ENCODE measurements at places on chromosomes 2 and 18. TPM values are rescaled to one million over a fixed set of nuclear protein-coding genes. Genes with fewer than 3 reads are reported as not detected.

- H3K36me3 ChIP-seq = no peaks in the 10 kb centered on the region
- H3K27ac ChIP-seq = no peak overlapping the region
- no peaks in the 10 kb centered on the region for H3K27me3 ChIP-seq
- no peaks in the 10 kb centered on the region for H3K4me1 ChIP-seq
- H3K4me3 ChIP-seq = no peak overlapping the region
Measured at GRCh38 chr18:11136241-11136640, 13.1 kb downstream of the PIEZO2 start.

- no peaks in the 10 kb centered on the region for H3K4me1 ChIP-seq
- H3K36me3 ChIP-seq = no peaks in the 10 kb centered on the region
- no peak overlapping the region for H3K27ac ChIP-seq
- no peaks in the 10 kb centered on the region for H3K27me3 ChIP-seq
- no peak for DNase-seq
- H3K4me3 ChIP-seq = no peak overlapping the region
Measured at GRCh38 chr2:164151522-164151921, 415.7 kb upstream of the FIGN start.

SULT1C2 gene
- polyA plus RNA-seq = 0.17 TPM

MZT2B gene
- 308 TPM for polyA plus RNA-seq

DNA sequence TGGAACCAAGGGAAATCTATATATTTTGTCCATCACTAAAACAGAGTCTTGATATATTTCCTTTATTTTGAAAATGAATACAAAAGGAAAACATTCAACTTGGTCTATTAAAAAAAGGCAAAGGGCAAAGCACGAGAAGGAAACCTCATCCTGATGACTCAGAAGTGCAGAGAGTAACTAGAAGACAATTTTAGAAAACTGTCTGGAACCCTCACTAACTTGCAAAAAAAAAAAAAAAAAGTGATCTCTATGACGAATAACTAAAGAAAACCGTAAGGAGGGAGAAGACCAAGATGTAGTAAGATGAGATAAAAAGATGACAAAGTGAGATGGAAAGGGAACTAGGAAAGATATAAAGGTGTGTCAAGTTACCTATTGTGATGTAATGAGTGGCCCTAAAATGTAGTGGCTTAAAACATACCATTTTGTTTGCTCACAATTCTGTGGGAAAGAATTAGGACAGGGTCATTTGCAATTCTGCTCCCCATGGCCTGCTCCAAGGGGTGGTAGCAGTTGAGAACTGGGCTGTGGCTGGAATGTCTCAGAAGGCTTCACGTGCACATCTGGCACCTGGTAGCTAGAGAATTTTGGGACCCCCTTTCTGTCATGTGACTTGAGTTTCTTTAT, 303.0 kb downstream of the DYSF start:
- no peak for DNase-seq
- H3K4me3 ChIP-seq = no peak overlapping the region
- no peaks in the 10 kb centered on the region for H3K4me1 ChIP-seq
- H3K27me3 ChIP-seq = no peaks in the 10 kb centered on the region

GRCh38 chr18:11865071-11865470, 13.9 kb downstream of the CHMP1B start:
- DNase-seq = peak; percentile 24
- no peaks in the 10 kb centered on the region for H3K36me3 ChIP-seq
- peaks cover 1% of the 10 kb centered on the region for H3K4me1 ChIP-seq
- no peaks in the 10 kb centered on the region for H3K27me3 ChIP-seq
- H3K4me3 ChIP-seq = no peak overlapping the region
- H3K27ac ChIP-seq = no peak overlapping the region

DNA sequence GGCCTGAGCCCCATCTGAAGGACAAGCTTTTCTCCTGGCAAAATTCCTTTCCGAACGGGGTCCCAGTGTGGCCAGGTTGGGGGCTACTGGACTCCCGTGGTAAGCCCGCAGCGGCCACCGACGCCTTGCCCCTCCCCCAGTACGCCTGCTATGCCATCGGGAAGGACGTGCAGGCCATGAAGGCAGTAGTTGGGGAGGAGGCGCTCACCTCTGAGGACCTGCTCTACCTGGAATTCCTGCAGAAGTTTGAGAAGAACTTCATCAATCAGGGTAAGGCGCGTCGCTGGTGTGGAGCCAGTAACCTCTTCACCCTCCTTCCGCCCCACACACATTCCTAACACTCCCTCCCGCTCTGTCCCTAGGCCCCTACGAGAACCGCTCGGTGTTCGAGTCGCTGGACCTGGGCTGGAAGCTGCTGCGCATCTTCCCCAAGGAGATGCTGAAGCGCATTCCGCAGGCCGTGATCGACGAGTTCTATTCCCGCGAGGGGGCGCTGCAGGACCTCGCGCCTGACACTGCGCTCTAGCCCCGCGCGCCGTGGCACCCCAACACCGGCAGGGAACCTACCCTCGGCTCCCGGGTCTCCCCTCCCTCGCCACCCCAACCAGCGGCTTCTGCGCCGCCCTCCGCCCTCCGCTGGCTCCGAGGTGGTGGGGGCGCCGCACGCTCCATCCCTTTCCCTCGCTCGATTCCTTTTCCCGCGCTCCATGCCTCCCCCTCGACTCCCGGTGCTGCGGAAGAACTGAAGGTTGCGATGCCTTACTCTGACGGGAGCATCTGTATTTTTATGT, 13.6 kb upstream of the ANKRD53 start:
- peak overlapping the region; percentile 45 for H3K4me3 ChIP-seq
- no peaks in the 10 kb centered on the region for H3K36me3 ChIP-seq
- no peak overlapping the region for H3K27ac ChIP-seq

SCYGR6 gene
- polyA plus RNA-seq = not detected

LCT gene
- polyA plus RNA-seq = not detected

ARHGAP15 gene
- polyA plus RNA-seq = 76.6 TPM

DNA sequence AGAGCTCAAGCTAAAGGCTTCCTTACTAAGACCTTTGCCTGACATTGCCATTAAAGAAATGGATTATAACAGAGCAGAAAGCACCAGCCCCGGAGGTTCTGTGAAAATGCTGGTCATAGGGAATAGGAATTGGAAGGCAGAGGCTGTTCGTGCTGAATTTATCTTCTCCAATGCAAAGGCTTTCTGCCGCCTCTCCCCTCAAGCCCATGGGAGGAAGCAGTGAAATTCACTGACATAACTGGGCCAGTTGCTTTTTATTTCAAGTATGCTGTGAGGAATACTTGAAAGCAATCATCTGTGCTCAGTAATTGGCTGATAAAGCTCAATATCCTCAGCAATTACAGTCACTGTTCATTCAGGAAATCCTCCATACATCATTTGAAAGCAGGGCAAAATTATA, 85.4 kb upstream of the LINC00305 start:
- H3K27me3 ChIP-seq = no peaks in the 10 kb centered on the region
- H3K4me3 ChIP-seq = no peak overlapping the region
- no peak for DNase-seq
- no peak overlapping the region for H3K27ac ChIP-seq
- H3K36me3 ChIP-seq = no peaks in the 10 kb centered on the region
- no peaks in the 10 kb centered on the region for H3K4me1 ChIP-seq

L3MBTL4 gene
- polyA plus RNA-seq = 3.3 TPM

GRCh38 chr2:159035790-159036411, 67.5 kb downstream of the TANC1 start:
- no peak overlapping the region for H3K4me3 ChIP-seq
- no peaks in the 10 kb centered on the region for H3K27me3 ChIP-seq
- H3K27ac ChIP-seq = no peak overlapping the region
- DNase-seq = no peak
- H3K36me3 ChIP-seq = no peaks in the 10 kb centered on the region
- H3K4me1 ChIP-seq = peaks cover under 1% of the 10 kb centered on the region

All from spleen (tissue), 13 donors.